ENCODE measurements at places on chromosomes 11 and 22. TPM values are rescaled to one million over a fixed set of nuclear protein-coding genes. Genes with fewer than 3 reads are reported as not detected.
A peak's percentile ranks its signal among the peaks of the same experiment; 100 is the strongest.

CTSC gene
- 69.8 TPM for total RNA-seq

LARGE2 gene
- 3.9 TPM for total RNA-seq

CXCR5 gene
- total RNA-seq: 11.1 TPM

IGLL5 gene
- not detected for total RNA-seq

GRCh38 chr22:49270595-49271368 lies 556.9 kb downstream of the BRD1 start:
- no peak overlapping the region for H3K4me3 ChIP-seq
- H3K27me3 ChIP-seq: peaks cover 61% of the 10 kb centered on the region
- H3K36me3 ChIP-seq: no peaks in the 10 kb centered on the region
- H3K27ac ChIP-seq: no peak overlapping the region

DNA sequence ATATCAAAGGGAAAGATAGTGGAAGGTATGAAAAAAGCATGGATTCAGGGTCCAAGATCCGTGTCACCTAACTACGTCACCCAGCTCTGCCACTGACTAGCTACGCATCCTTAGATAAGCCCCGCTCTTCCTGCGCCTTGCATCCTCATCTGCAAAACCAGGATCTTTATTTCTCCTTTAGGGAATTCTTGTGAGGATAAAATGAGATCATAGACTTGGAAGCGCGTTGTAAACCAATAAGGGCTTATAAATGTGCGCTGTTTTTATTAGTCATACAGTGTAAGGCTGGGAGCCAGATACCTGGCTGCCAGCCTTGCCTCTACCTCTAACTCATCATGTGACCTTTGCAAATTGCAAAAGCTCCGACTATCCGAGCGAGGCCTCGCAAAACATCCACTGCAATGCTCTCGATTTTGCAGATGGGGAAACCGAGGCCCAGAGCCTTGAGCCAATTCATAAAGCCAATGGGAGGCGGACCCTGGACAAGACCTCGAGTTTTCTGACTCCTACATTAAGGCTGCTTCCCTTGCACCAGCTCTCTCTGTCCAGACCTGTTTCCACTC lies 753 bp downstream of the PRPF19 start:
- no peaks in the 10 kb centered on the region for H3K27me3 ChIP-seq
- DNase-seq: no peak
- H3K36me3 ChIP-seq: no peaks in the 10 kb centered on the region
- peaks cover 23% of the 10 kb centered on the region for H3K4me1 ChIP-seq
- H3K4me3 ChIP-seq: peak overlapping the region; percentile 96

DNA sequence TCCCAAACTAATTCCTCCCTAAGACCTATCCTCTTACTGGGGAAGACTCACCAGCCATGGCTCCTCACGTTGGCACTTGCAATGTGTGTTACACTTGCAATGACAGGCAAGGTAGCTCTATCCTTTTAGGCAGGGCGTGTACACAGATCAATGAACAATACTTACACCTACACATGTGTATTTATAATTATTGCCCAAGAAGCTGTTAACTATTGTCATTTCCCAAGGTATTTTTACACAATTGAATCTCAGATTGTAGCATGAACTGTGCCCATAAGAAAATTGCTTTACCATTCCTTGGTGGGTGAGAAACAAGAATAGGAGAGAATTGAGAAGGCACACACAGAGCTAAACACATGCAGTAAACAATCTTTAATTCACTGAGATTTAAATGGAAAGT lies at the start of gene CARD18:
TSS of gene CARD18 (minus strand) at position 101 of the 400 bp plus-strand sequence. CDS start at position 58, 43 bp downstream.
- H3K36me3 ChIP-seq: no peaks in the 10 kb centered on the region
- H3K4me3 ChIP-seq: no peak within 1 kb of the TSS
- H3K4me1 ChIP-seq: no peaks in the 10 kb centered on the region
- no peaks in the 10 kb centered on the region for H3K27me3 ChIP-seq
- no peak for DNase-seq
- no peak within 1 kb of the TSS for H3K27ac ChIP-seq

GRCh38 chr11:65872586-65873317 lies at the start of gene EFEMP2:
EFEMP2 (minus strand) TSS chr11:65872800; CDS start chr11:65872354, 446 bp downstream.
- no peaks in the 10 kb centered on the region for H3K36me3 ChIP-seq
- no peaks in the 10 kb centered on the region for H3K27me3 ChIP-seq
- peaks cover 27% of the 10 kb centered on the region for H3K4me1 ChIP-seq
- peak within 1 kb of the TSS; percentile 95 for H3K4me3 ChIP-seq
- DNase-seq: no peak
- H3K27ac ChIP-seq: peak within 1 kb of the TSS; percentile 92

Measured in T-helper 17 cell (primary cell).